ENCODE measurements at places on chromosomes 6 and 20. TPM values are rescaled to one million over a fixed set of nuclear protein-coding genes. Genes with fewer than 3 reads are reported as not detected.
A peak's percentile ranks its signal among the peaks of the same experiment; 100 is the strongest.

Gene SYNE1
- total RNA-seq, result 125 TPM

Gene SLC22A7
- not detected for total RNA-seq

- no peaks in the 10 kb centered on the region for H3K27me3 ChIP-seq
- no peak for DNase-seq
- no peak overlapping the region for H3K4me3 ChIP-seq
These were observed 371.9 kb downstream of the CD83 start for GRCh38 chr6:14489445-14489844.

Gene SLCO4A1
- total RNA-seq, result 79.2 TPM

Gene OR2B6
- total RNA-seq, result not detected

Gene PRDM1
- 6.9 TPM for total RNA-seq

- H3K27me3 ChIP-seq, result no peaks in the 10 kb centered on the region
- DNase-seq, result no peak
- H3K4me1 ChIP-seq, result peaks cover 4% of the 10 kb centered on the region
These were observed 27.3 kb downstream of the CDK5RAP1 start for GRCh38 chr20:33373735-33374605.

GRCh38 chr6:141463237-141463977 is 669.3 kb upstream of the GJE1 start:
- no peak overlapping the region for H3K27ac ChIP-seq
- H3K36me3 ChIP-seq, result no peaks in the 10 kb centered on the region
- no peaks in the 10 kb centered on the region for H3K27me3 ChIP-seq

GRCh38 chr6:12024216-12024615 is 12.1 kb downstream of the HIVEP1 start:
- no peak overlapping the region for H3K4me3 ChIP-seq
- peaks cover 8% of the 10 kb centered on the region for H3K4me1 ChIP-seq
- H3K36me3 ChIP-seq, result no peaks in the 10 kb centered on the region

- H3K27ac ChIP-seq, result no peak overlapping the region
- peaks cover 88% of the 10 kb centered on the region for H3K4me1 ChIP-seq
- H3K36me3 ChIP-seq, result no peaks in the 10 kb centered on the region
- H3K27me3 ChIP-seq, result no peaks in the 10 kb centered on the region
- DNase-seq, result no peak
These were observed 55.8 kb upstream of the TAGAP start for GRCh38 chr6:159100395-159101182.

GRCh38 chr20:23632711-23633573 is 4.8 kb downstream of the CST3 start:
- no peaks in the 10 kb centered on the region for H3K27me3 ChIP-seq
- no peak overlapping the region for H3K27ac ChIP-seq
- no peaks in the 10 kb centered on the region for H3K36me3 ChIP-seq
- H3K4me1 ChIP-seq, result no peaks in the 10 kb centered on the region
- DNase-seq, result no peak
- H3K4me3 ChIP-seq, result no peak overlapping the region

DNA sequence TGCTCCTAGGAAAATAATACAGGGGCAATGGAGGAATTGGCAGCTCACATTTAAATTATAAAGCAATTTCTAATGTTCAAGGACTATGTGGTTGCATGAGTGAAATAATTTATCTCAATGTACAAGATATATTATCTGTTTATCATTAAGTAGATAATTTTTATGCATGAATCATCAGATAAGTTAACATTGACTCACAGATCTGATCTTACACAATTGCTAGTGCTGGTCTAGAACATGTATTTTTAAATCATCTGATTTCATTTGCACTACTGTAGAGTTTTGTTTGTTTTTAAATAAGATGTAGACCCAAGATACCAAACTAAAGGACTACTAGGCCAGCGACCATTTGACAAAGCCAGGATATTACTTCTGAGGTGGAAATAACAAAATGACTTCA is 199.2 kb downstream of the BMP2 start:
- H3K27me3 ChIP-seq, result no peaks in the 10 kb centered on the region
- H3K36me3 ChIP-seq, result no peaks in the 10 kb centered on the region
- no peak overlapping the region for H3K27ac ChIP-seq
- no peak overlapping the region for H3K4me3 ChIP-seq
- no peaks in the 10 kb centered on the region for H3K4me1 ChIP-seq
- no peak for DNase-seq

GRCh38 chr6:15152700-15153099 is 93.2 kb upstream of the JARID2 start:
- H3K4me3 ChIP-seq, result no peak overlapping the region
- H3K27ac ChIP-seq, result no peak overlapping the region
- DNase-seq, result no peak
- peaks cover 17% of the 10 kb centered on the region for H3K4me1 ChIP-seq
- H3K36me3 ChIP-seq, result no peaks in the 10 kb centered on the region
- H3K27me3 ChIP-seq, result no peaks in the 10 kb centered on the region

DNA sequence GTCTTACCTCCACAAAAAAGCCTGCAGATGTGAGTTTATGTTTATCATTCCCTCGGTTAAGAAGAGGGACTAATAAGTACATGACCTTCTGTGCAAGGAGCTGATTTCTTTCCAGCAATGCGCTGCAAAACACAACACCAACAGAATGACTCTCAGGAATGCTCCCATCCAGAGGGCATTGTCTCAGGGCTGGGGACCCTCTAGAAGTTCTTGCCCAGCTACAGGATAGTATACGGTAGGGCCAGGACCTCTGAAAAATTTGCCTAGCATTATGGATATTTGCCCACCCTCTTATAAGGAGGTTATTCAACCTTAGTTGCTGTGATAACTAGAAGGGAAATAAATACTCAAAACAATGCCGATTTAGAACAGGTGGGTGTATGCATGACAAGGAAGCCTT is 24.7 kb upstream of the RBL1 start:
- no peak overlapping the region for H3K27ac ChIP-seq
- H3K4me1 ChIP-seq, result no peaks in the 10 kb centered on the region
- no peak for DNase-seq

- no peaks in the 10 kb centered on the region for H3K4me1 ChIP-seq
- H3K27ac ChIP-seq, result no peak overlapping the region
- H3K4me3 ChIP-seq, result no peak overlapping the region
- H3K36me3 ChIP-seq, result no peaks in the 10 kb centered on the region
- DNase-seq, result no peak
- no peaks in the 10 kb centered on the region for H3K27me3 ChIP-seq
These were observed 15.1 kb downstream of the BMP7 start for GRCh38 chr20:57251344-57251743.

Gene CD24
- 113 TPM for total RNA-seq

Gene DEFB129
- not detected for total RNA-seq

- no peaks in the 10 kb centered on the region for H3K36me3 ChIP-seq
- H3K4me3 ChIP-seq, result no peak overlapping the region
- no peak overlapping the region for H3K27ac ChIP-seq
- no peaks in the 10 kb centered on the region for H3K4me1 ChIP-seq
- no peak for DNase-seq
These were observed 179.2 kb upstream of the PROKR2 start for GRCh38 chr20:5495939-5496338.

GRCh38 chr6:160933256-160933655 is 58.3 kb upstream of the MAP3K4 start:
- peaks cover 7% of the 10 kb centered on the region for H3K27me3 ChIP-seq
- H3K4me3 ChIP-seq, result no peak overlapping the region
- no peaks in the 10 kb centered on the region for H3K36me3 ChIP-seq

DNA sequence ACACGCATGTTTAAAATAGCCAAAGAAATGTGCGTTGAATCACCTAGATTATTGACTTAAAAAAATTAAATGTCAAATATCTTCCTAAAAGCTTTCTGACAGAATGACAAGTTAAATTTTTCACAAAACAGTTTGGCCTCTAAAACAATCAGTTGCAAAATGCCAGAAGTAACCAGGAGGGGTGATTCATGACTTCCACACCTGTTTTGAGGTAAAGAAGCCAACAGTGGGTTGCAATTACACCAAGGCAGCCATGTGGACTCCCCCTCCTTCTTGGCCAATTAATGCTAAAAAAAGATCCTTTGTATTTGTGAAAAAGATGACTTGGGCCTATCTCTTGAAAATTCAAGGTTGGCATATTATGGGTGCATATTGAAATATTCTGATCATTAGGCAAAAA is 424.8 kb downstream of the CBLN4 start:
- H3K27me3 ChIP-seq, result no peaks in the 10 kb centered on the region
- no peaks in the 10 kb centered on the region for H3K4me1 ChIP-seq
- no peak overlapping the region for H3K27ac ChIP-seq

- no peak for DNase-seq
- no peak overlapping the region for H3K4me3 ChIP-seq
- H3K27ac ChIP-seq, result no peak overlapping the region
- no peaks in the 10 kb centered on the region for H3K27me3 ChIP-seq
- H3K36me3 ChIP-seq, result peaks cover 21% of the 10 kb centered on the region
These were observed 120.5 kb downstream of the ZMYND8 start for GRCh38 chr20:47235853-47236638.

DNA sequence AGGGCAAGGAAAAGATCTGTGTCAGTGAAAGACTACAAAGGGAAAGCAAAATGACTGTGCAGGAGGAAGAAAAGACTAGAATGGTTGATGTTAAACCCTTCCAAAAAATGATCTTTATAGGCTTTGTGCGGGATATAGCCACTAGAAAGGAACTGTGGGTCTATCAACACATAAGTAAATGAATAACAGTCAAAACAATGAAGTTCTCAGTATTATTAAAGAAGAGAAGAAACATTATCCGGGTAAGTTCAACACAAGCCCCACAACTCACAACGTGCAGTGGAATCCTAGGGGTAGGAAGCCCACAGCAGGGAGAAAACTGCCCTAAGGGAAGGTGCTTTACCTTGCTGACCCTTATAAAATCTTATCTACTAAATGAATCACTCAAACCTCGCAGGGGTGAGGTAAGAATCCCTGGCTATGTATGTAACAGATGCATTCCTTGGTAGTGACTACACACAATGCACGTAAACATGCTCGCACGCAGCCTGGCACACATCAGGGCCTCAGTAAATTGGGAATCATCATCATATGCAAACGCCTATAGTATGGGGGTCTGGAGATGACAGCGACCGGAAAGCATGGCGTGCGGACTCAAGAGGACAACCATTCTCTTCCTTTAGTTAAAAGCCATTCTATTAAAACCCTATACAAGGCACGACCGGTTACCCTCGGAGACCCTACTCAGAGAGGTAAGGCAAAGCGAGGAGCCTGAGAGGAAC is 11.3 kb downstream of the TFAP2A start:
- H3K4me1 ChIP-seq, result peaks cover 14% of the 10 kb centered on the region
- H3K27me3 ChIP-seq, result peaks cover 68% of the 10 kb centered on the region
- no peak overlapping the region for H3K27ac ChIP-seq
- no peak for DNase-seq
- peak overlapping the region; percentile 43 for H3K4me3 ChIP-seq
- no peaks in the 10 kb centered on the region for H3K36me3 ChIP-seq

GRCh38 chr6:43284991-43285781 is 12.9 kb upstream of the SLC22A7 start:
- H3K27me3 ChIP-seq, result no peaks in the 10 kb centered on the region
- H3K27ac ChIP-seq, result no peak overlapping the region
- DNase-seq, result no peak
- no peaks in the 10 kb centered on the region for H3K4me1 ChIP-seq
- no peak overlapping the region for H3K4me3 ChIP-seq
- H3K36me3 ChIP-seq, result no peaks in the 10 kb centered on the region

- DNase-seq, result no peak
- no peak overlapping the region for H3K4me3 ChIP-seq
- H3K27me3 ChIP-seq, result no peaks in the 10 kb centered on the region
- peaks cover 70% of the 10 kb centered on the region for H3K4me1 ChIP-seq
- H3K36me3 ChIP-seq, result peaks cover 31% of the 10 kb centered on the region
- H3K27ac ChIP-seq, result peak overlapping the region; percentile 76
These were observed 68.1 kb downstream of the PREX1 start for GRCh38 chr20:48759631-48760245.

GRCh38 chr6:54601600-54602300 is 244.8 kb upstream of the FAM83B start:
- H3K4me3 ChIP-seq, result no peak overlapping the region
- H3K4me1 ChIP-seq, result no peaks in the 10 kb centered on the region
- DNase-seq, result no peak
- no peaks in the 10 kb centered on the region for H3K27me3 ChIP-seq

GRCh38 chr20:59583428-59584277 is 20.7 kb upstream of the PHACTR3 start:
- no peak overlapping the region for H3K4me3 ChIP-seq
- no peak for DNase-seq
- no peaks in the 10 kb centered on the region for H3K4me1 ChIP-seq
- H3K27me3 ChIP-seq, result no peaks in the 10 kb centered on the region
- no peak overlapping the region for H3K27ac ChIP-seq

DNA sequence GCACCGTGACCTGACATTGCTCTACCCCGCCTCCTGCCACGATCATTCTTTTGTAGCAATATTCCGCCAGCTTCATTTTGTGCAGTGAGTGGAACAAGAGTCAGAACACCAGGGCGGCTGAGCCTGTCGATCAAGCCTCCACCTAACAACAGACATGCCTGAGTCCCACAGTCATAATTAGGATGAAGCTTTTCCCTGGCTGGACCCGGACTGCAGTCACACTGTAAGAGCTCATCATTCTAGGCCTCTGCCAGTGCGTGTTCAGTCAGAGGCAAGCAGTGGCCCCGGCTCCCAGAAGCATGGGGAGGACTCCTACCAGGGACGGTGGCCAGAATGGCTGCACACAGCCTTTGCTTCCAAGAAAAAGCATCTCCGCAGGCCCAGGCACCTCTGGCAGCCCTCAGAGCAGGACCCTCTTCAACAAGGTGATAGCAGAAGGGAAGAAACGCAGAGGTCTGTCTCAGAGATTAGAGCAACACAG is 23.2 kb upstream of the UNC93A start:
- H3K4me3 ChIP-seq, result no peak overlapping the region
- DNase-seq, result no peak
- H3K4me1 ChIP-seq, result no peaks in the 10 kb centered on the region
- no peaks in the 10 kb centered on the region for H3K36me3 ChIP-seq
- no peak overlapping the region for H3K27ac ChIP-seq

DNA sequence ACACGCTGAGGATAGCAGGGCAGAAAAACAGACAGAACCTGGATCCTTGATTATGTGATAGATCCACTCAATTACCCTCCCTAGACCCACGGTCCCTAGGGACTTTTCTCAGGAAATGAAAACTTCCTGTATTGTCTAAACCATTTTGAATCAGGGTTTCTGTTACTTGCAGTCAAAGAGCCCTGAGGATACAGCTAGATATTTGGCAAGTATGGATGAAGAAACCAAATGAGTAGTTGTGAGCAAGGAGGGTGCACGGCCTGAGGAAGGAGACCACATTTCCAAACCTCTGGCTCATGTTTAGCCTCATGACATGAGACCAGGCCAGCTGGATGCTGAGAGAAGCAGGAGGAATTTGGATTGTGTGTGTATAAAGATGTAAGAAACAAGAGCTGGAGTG is 91.6 kb downstream of the MRPL14 start:
- no peak for DNase-seq
- no peak overlapping the region for H3K27ac ChIP-seq
- peaks cover 6% of the 10 kb centered on the region for H3K4me1 ChIP-seq
- no peaks in the 10 kb centered on the region for H3K36me3 ChIP-seq
- no peaks in the 10 kb centered on the region for H3K27me3 ChIP-seq

Gene OR2H1
- total RNA-seq, result not detected

Gene FOXA2
- total RNA-seq, result not detected

- no peaks in the 10 kb centered on the region for H3K27me3 ChIP-seq
- H3K36me3 ChIP-seq, result no peaks in the 10 kb centered on the region
- DNase-seq, result no peak
- no peaks in the 10 kb centered on the region for H3K4me1 ChIP-seq
These were observed 22.9 kb downstream of the HTR1B start for GRCh38 chr6:77440206-77440976.
